Midbrain (tissue), 1 donor: ENCODE measurements at places on chromosomes 12 and 14.

- DNase-seq: no peak
These were observed 197.0 kb downstream of the ANO2 start for GRCh38 chr12:5748027-5748426.

DNA sequence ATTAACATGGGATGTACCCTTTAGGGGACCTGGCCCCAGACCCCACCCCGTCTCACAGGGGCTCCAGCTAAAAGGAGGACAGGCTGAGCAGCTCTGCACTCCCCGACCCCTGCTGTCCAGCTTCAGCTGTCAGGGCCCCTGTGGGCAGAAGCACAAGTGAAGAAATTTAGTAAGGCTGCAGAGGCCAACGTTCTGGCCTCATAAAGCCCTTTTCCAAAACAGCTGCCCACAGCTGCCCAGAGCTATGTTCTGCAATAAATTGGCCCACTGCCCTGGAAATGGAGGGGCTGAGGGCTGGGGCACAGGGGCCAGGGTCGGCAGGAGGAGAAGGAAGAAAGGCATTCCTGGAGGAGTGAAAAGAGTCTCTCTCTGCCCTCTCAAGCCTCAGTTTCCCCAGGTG, 357.1 kb downstream of the BCL11B start:
- no peak for DNase-seq

GRCh38 chr12:4168036-4168435, 105.5 kb upstream of the CCND2 start:
- DNase-seq: no peak

DNA sequence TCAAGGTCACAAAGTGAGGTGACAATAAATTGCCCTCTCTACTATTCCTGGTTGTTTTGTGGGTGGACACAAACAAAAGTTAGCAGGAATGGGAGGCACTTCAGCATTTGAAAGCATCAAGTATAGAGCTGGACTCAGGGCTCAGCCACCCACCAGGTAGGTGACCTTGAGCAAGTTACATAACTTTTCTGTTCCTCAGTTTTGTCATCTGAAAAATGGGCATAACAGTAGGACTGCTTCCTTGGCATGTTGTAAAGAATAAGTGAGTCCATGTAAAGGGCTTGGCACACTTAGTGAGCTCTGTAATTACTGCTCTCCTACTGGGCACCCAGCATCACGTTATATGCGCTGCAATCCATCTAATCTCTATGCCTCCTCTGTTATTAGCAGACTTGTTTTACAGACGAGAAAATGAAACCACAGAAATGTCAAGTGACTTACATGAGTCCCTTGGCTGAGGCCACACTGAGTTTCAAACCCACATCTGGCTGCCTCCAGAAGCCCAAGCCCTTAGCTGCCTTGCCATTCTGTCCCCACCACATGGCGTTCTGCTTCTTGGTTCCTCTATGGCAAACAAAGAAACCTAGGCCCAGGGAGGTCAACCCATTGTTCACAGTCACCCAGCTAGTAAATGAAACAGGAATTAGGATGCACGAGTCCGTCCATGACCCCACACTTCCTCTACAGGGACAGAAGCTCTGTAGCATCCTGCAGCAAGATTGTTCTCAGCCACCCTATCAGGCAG, 63.2 kb upstream of the SLC24A4 start:
- no peak for DNase-seq

DNA sequence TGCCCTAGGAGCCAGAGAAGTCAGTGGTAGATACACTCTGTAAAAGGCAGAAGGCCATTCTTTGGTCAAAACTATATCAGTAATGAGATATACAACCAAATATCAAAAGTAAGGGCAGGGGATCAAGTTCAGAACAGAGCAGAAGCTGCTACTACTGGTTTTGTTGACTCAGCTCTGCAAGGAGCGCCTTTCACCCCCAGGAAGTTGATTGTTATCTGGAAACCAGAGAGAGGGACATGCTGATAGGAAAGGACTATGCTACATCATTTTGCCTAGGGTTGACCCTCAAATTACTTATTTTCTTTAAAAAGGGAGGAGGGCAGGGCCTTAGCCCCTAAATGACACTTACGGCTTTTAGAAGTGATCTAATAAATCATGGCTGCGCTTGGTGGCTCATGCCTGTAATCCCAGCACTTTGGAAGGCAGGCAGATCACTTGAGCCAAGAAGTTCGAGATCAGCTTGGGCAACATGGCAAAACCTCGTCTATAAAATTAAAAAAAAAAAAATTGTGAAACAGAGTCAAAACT, 194.0 kb downstream of the KLHL28 start:
- no peak for DNase-seq

- DNase-seq: no peak
These were observed 258.6 kb upstream of the TMPO start for GRCh38 chr12:98256830-98257229.

- DNase-seq: no peak
These were observed 42.9 kb upstream of the FAM222A start for GRCh38 chr12:109670731-109671130.
